ENCODE measurements at places on chromosomes 16 and 17.

- no peak for DNase-seq
These were observed 414.6 kb upstream of the PSMD7 start for GRCh38 chr16:73882033-73882432.

DNA sequence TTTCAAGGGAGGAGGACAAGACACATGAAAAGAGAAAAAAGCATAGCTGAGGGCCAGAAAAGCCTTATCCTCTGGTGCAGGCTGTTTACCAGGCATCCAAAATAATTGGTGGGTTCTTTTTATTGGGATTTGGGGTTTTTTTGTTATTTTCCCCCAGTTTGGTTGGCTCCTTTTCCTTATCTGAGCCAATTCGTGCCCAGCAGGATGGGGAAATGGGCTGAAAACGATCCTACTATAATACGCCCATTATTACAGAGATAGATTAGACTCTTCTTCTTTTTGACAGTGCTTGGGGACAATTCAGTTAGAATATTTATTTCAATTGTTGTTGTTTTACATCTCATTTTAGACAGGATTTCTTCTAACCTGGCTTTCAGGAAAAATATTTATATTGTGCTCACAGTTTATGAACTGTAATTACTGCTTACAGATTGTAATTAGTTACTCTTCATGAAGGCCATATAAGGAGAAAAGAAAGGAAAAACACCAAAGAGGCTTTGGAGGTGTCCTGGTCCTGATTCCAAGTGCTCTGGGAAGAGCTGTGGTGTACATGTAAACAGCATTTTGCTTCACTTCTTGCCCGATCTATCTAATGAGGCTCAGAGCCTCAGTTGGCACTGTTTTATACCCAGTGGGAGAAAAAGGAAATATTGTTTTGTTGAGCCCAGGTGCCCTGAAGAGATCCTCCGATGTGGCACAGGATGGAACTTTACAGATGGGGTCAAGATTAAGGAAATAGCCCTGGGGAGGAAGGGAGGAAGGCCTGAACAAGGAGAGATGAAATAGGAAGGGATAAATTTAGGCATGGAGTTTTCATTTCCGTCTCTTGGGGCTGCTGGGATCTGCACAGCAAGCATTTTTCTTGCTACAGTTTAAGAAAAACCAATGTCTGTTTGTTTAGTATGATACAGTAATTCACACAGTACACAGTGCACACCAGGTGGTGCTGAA lies 611 bp upstream of the ANKRD40 start:
- peak; percentile 30 for DNase-seq

DNA sequence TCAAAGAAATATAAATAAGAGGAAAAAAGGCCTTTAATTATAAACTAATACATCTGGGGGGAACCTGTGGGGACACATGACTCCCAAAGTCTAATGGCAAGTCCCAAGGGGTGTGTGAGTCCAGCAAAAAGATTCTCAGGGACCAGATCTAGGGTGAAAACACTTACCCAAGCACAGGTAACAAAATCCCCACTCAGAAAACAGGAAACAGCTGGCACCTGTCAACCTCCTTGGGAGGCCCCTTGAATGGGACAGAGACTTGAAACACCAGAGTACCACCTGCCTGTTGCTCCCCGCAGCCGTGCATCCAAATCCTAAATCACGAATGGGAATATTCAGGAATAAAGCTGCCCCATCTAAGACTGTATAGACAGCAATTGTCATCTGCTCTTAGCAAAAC lies 461.2 kb upstream of the CDH5 start:
- no peak for DNase-seq

GRCh38 chr17:42214156-42214555 lies 19.9 kb upstream of the GHDC start:
- no peak for DNase-seq

DNA sequence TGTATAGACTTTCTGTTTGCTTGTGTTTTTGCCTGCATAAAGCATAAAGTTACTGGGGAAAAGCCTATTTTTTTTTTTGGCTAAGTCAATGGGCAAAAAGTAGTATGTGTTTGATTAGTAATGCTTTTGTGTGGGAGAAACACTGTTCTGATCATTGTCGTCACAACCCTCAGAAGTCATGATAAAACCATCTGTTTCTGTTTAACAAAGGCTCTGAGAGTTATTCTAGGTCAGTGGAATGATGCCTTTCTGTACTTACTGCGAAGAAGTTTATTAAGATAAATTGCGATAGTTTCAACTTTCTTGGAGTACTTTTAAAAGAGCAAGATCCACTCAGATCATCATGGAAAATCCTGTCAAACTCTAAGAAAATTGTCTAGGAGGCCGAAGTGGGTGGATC lies 80.9 kb downstream of the PRKCA start:
- DNase-seq, result no peak

DNA sequence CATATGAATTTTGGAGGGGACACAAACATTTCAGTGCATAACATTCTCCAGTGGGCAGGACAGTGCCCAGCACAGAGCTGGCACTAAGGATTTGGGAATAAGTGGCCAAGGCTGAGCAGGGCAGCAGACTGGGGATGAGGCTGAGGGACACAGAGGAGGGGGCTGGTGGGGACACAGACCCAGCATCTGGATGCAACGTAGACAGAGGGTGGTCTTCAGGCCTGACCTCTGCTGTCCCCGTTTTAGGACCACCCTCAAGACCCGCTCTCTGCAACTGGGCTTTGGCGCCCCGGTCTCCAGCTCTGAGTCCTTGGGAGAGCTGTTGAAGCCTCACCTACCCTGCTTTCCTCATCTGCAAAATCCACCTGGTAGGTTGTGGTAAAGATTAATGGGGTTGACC lies 3.3 kb upstream of the PRSS33 start:
- no peak for DNase-seq

- no peak for DNase-seq
These were observed 132.1 kb downstream of the CLEC16A start for GRCh38 chr16:11076259-11077018.

DNA sequence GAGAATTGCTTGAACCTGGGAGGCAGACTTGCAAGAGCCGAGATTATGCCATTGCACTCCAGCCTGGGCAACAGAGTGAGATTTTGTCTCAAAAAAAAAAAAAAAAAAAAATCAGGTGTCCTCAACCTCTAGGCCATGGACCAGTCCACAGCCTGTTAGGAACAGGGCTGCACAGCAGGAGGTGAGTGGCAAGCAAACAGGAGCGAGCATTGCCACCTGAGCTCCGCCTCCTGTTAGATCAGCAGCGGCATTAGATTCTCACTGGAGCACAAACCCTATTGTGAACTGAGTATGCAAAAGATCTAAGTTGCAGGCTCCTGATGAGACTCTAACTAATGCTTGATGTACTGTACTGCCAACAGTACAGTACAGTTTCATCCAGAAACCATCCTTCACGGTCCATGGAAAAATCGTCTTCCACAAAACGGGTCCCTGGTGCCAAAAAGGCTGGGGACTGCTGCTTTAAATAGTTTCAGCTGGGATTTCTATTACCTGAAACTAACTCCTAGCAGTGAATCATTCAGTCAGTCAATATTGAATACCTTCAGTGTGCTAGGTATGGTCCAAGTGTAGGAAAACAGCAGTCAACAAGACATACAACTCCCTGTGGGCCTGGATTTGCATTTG lies 56.3 kb upstream of the DHX40 start:
- no peak for DNase-seq

GRCh38 chr17:35766903-35767510 lies 6.3 kb downstream of the C17orf50 start:
- no peak for DNase-seq

DNA sequence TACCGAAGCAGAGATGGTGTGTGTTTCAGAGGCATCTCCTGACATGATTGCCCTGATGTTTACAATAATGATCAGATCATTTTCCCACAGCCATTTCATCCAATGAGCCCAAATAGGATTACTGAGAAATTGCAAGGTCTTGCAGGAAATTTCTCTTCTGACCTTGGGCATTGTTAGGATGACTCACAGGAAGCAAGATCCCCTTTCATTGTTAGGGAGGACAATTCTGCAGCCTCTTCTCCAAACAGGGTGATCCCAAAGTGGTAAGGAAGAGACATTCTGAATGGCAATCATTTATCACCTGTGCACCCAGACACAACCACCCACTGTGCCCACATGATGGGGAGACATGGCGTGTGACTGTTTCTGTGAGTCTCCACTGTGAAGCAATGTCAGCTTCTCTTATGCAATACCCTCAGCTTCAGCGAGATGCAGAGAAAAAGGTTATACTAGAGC lies 306.7 kb upstream of the XYLT1 start:
- DNase-seq, result no peak

DNA sequence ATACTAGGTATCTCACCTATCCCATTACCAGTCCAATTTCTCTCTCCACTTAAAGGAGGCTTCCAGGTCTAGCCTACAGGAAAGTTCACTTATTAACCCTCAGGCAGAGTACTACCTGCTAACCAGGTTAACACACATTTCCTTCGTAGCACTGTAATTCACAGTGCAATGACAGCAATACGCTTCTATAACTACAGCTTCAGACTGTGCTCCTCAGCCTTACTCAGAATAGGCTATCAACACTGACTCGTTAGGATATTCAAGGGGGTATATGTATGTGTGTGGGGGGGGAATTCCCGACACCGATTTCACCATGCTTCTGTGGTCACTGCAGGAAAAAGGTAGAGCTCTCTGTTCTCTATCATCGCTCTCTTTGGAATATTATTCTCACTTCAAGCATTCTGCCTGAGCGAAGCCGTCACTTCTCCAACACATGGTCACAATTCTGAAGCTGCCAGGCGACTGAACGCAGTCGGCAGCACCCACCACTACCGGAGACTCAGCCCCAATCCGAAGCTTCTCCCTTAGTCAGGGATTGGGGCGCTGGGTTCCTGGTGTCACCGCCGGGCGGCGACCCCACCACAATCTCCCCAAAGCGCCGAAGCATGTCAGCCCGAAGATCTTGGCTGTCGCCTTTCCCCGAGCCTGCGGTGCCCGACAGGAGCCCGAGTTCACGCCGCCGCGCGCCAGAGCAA lies 618 bp downstream of the GGA3 start:
- no peak for DNase-seq

- DNase-seq, result no peak
These were observed 145.6 kb upstream of the MYOCD start for GRCh38 chr17:12519956-12520594.

- no peak for DNase-seq
These were observed 10.9 kb upstream of the GINS2 start for GRCh38 chr16:85699628-85700027.

DNA sequence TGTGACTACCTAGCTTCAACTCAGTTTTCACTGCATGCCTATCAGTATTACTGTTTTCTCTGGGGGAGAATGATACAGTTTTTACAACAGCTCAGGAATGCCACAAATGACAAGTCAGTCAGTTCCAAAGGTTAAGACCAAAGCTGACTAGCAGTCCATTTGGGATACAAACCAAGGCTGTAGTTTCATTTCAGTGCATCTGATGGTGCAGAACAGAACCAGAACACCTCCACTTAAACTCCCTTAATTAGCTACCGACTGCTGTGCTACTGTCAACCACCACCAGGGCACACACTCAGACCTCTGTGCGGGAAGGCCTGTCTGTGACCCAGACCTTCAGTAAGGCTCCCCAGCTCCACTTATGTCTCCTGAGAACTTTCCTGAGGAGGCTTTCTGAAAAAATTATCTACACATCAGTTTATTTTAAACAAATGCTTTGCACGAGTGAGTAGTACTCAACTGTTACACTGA lies 20.4 kb downstream of the NFE2L1 start:
- no peak for DNase-seq

DNA sequence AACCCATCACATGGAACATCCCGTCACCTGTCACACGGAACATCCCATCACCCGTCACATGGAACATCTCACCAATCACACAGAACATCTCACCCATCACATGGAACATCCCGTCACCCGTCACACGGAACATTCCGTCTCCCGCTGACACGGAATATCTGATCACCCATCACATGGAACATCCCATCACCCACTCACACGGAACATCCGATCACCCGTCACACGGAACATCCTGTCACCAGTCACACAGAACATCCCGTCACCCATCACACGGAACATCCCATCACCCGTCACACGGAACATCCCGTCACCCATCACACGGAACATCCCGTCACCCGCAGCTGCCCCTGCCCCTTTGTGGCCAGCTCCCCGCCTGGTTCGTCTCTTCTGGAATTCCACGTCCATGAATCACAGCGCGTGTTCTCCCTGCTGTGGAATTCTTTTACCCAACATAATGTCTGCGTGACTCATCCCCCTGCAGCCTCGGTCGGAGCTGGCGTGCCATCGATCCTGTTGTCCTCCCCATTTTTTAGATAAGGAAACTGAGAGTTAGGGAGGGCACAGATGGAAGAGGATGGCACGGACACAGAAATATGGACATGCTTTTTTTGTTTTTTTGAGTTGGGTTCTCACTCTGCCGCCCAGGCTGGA lies 5.6 kb downstream of the CPNE7 start:
- no peak for DNase-seq

GRCh38 chr17:44281570-44281969 lies 13.6 kb upstream of the SLC4A1 start:
- no peak for DNase-seq

DNA sequence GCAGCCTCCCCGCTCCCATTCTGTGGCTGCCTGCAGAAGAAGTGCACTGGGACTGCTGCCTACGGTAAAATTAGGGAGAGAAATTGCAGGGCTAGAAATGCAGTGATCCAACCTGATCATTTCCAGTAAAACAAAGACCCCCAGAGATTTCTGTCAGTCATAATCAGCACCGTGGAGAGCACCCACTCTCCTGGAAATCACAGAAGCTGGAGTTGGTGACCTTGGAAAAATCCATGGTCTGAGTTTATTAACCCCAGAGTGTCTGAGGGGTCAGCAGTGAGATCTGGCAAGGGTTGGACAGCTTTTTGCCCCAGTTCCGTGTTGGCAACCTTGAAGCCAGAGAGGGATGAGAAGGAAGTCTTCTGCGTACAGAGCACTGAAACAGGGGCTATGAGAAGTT lies 7.8 kb downstream of the SYCE1L start:
- DNase-seq, result no peak

DNA sequence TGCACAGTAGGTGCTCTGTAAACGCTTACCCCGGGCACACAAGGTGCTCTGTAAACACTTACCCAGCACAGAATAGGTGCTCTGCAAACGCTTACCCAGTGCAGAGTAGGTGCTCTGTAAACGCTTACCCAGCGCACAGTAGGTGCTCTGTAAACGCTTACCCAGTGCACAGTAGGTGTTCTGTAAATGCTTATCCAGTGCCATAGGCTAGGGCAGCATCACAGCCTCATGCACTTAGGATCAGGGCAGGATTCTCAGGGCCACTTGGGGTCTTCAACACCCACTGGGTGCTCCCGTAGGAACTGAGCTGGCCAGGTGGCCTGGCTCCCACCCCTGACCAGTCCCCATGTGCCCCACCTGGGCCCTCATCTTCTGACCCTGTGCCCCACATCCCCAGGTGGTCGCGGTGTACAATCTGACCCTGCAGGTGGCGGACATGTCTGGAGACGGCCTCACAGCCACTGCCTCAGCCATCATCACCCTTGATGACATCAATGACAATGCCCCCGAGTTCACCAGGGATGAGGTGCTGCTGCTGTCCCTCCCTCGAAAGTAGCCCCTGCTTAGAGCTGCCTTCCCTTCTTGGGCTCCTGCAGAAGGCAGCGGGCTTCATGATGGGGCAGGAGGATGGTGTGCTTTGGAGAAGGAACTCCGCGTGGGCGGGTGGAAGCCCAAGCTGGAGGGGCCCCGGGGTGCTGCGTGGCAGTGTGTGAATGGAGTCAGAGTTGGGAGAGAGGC lies 13.1 kb downstream of the SLC22A31 start:
- DNase-seq, result no peak

GRCh38 chr16:143456-143855 lies 5.0 kb upstream of the NPRL3 start:
- DNase-seq, result no peak

GRCh38 chr16:200388-200787 lies 20.1 kb downstream of the HBQ1 start:
- DNase-seq, result no peak
